Activated CD8-positive, alpha-beta memory T cell treated with anti-CD3 and anti-CD28 coated beads for 1 hour (primary cell): ENCODE measurements at places on chromosomes 3 and 15.

- DNase-seq, result no peak
Measured at GRCh38 chr3:133970339-133970738, 59.4 kb downstream of the SLCO2A1 start.

DNA sequence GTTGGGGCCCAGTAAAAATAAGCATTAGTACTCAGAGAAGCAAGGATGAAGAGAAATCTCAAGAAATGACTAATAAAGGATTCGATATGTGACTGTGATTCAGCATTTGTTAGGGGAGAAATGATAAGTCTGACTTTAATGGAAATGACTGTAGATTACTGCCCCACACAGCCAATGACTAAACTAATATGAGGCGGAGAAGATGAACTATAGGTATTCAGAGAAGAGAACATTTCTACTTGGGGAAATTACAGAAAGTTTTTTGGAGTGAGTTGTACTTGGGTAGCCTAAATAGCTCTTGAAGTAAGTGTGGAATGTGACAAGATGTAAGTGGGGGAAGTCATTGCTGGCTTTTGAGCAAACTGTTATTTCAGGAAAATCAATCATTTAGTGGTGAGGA is 380.0 kb downstream of the PDCD6IP start:
- no peak for DNase-seq

DNA sequence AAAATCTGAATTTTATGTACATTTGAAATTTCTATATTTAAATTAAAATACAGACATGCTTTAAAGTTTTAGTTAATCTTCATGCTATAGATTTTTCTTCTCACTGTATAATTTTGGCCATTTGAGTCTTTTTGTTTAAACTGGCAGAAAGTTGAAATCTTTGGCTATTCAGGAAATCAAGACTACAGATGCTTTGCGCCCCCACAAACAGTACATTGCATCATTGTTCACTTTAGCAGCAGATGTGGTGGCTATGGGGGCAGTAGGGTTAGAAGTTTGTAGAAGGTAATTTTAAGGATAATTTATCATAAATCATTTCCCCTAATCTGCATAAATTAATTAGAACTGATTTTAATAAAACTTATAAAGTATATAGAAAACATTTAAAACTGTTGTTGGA is 20.9 kb downstream of the SPPL2A start:
- no peak for DNase-seq

DNA sequence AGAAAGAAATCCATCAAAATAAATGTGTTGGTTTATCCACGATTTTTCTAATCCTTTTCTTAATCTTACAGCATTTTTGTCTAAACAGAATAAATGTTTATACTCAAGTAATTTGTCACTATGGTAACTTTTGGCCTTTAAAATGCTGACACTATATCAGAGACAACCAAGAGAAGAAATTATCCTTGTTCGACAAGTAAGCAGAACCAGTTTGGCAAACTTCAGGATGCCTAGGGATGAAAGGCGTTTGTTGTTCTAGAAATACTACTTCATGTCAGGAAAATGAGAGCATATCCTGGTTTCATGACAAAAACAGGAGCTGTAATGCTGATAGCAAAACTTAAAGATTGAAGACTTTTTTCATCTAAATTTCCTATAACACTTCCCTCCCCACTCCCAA is 308.0 kb upstream of the ATP11B start:
- no peak for DNase-seq

DNA sequence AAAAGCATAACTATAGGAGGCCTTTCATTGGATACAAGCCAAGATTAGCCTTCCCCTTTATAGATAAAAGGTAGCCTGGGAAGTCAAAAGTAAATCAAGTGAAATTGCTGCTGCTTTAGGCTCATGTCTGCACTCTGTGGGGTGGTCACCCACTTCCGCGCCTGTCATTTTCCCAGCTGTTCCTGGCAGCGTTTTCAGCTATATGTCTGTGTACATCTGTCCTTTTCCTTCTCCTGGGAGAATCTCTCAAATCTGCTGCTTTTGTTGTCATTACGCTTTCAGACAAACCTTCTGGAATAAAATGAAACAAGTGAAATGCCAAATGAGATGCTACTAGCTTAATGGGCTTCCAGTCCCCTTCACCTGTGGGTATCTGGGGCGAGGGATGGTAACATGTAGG is 211.8 kb downstream of the MCTP2 start:
- no peak for DNase-seq

GRCh38 chr3:3552761-3553160 is 246.5 kb upstream of the LRRN1 start:
- DNase-seq, result no peak

GRCh38 chr15:90201130-90201943 is at the start of gene SEMA4B:
Gene SEMA4B (plus strand): TSS chr15:90201330. CDS start chr15:90201579, 249 bp downstream.
- no peak for DNase-seq

DNA sequence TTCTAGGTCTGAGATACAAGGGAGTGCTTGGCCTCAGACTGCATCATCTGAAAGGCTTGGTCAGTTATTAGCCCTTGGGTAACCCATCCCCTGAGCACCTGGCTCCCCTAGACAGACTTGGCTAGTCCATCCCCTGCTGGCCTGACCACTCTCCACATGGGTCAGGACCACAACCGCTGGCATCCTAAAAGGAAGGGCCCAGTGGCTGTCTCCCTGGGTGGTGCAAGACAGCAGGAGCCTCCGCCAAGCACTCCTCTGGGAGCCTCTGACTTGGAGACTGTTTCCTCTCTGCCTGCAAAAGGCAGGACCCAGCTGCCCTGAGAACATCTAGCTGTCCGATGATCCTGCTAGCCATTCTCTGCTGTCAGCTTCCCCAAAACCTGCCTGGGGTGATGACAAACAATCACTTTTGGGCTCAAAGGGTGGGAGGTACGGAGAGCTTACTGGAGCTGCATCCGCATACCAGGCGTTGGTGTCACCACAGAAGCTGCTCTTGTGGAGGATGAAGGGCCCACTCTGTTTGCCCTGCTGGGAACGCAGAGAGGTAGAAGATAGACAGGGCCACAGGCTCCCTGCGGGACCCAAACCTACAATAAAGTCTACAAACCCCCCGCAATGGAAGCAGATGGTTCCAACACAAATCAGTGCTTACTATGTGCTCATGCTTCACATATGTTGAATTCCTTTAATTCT is 108.0 kb upstream of the PRR20G start:
- DNase-seq, result no peak

GRCh38 chr3:148823026-148823425 is 4.6 kb upstream of the CPB1 start:
- no peak for DNase-seq

- DNase-seq, result no peak
Measured at GRCh38 chr15:31905054-31905453, 125.3 kb upstream of the CHRNA7 start.

- no peak for DNase-seq
Measured at GRCh38 chr15:67878712-67879206, 38.9 kb upstream of the RNU6-1 start.

GRCh38 chr3:187327845-187328244 is 36.3 kb upstream of the MASP1 start:
- no peak for DNase-seq

- DNase-seq, result no peak
Measured at GRCh38 chr15:37037071-37037655, 63.2 kb downstream of the MEIS2 start.

DNA sequence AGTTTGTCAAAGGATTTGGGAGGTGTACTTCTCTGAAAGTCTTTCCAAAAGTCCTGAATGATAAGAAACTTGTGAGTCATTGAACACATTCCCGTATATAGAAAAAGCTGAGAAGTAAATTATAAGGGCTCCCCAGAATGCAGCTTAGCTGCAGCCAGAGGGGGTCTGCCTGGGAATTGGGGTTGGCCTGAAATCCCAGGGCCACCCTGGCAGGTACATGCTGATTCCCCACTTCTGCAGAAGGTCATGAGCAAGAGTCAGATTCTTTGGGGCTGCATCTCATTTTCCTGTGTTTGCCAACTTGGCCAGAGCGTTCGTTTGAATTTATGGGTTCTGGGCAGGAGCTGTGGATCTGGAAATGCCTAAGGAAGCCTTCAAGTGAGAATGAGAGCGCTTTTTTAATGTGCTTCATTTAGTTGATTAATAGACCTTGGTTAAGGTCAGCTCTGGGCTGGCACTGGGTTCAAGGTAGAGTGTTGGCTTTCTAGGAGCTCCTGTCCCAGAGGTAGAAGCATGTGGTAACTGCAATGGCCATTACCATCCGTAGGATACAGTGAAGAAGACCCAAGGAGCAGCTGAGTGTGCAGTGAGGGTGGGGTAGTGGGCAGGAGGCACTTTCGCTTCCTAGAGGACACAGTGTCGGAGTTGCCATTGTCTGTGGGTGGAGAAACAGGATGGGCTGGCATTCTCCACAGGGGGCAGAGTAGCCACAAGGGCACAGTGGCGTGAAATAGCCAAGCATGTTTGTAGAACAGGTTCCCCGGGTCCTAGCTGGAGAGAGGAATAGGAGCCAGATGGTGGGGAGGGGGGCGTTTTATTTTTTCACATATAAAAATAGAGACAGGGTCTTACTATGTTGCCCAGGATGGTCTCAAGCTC is 3.2 kb downstream of the SLC6A6 start:
- DNase-seq, result no peak

DNA sequence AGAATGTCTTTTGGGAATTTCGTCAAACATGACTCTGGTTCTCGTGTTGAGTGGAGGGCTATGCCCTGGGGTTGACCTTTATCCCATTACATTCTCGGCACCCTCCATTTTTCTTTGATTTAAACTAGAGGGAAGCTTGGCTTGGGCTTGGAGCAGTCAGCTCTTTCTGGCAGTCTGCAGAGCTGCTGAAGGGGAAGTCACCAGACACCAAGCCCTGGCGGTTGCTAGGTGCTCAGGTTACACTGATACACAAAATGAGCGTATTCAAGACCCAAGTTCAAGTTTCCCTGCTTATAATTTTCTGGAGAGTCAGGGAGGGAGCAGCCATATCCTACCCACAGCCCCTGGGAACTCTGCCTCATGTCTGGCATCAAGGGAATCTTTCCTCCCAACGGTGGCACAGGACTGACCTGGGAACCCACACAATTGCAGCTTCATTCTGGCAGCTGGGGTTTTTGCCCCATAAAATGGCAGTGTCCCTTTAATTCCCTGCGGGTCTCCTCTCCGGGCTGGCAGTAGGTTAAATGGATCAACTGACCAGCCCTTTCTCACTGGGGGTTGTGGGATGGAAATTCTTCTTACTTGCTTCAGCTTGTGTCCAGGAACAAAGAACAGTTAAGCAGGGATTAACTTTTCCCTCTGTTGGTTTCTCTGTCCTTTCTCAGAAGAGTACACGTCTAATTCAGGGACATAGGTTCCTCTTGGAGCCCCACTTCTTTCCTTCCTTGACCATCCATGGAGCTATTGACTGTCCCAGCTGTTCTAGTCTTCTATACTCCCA is 110.0 kb upstream of the DLG1 start:
- DNase-seq, result no peak

DNA sequence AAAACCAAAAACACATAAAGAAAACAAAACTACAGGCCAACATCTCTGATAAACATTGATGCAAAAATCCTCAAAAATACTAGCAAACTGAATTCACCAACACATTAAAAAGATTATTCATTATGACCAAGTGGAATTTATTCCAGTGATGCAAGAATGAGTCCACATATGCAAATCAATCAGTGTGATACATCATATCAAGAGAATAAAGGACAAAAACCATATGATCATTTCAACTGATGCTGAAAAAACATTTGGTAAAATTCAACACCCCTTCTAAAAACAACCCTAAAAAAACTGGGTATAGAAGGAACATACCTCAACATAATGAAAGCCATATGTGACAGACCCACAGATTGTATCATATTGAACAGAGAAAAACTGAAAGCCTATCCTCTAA is 265.6 kb upstream of the DCBLD2 start:
- DNase-seq, result no peak

DNA sequence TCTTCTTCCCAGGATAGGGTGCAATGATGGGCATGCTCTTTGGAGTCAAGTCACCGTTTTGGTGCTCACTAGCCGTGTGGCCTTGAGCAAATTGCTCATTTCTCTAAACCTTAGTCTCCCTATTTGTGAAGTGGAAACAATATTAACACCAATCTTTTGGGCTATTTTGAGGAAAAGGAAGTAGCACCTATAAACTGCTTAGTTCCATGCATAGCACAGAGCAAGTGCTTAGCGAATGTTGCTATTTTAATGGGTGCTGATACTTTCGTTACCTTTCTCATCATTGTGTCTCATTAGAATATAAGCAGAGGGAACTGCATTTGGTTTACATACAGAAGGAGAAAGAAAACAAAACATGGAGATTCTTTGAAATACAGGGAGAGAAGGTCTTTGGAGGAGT is 66.1 kb downstream of the BOC start:
- DNase-seq, result no peak

GRCh38 chr15:98375513-98376340 is 272.6 kb upstream of the IGF1R start:
- no peak for DNase-seq

DNA sequence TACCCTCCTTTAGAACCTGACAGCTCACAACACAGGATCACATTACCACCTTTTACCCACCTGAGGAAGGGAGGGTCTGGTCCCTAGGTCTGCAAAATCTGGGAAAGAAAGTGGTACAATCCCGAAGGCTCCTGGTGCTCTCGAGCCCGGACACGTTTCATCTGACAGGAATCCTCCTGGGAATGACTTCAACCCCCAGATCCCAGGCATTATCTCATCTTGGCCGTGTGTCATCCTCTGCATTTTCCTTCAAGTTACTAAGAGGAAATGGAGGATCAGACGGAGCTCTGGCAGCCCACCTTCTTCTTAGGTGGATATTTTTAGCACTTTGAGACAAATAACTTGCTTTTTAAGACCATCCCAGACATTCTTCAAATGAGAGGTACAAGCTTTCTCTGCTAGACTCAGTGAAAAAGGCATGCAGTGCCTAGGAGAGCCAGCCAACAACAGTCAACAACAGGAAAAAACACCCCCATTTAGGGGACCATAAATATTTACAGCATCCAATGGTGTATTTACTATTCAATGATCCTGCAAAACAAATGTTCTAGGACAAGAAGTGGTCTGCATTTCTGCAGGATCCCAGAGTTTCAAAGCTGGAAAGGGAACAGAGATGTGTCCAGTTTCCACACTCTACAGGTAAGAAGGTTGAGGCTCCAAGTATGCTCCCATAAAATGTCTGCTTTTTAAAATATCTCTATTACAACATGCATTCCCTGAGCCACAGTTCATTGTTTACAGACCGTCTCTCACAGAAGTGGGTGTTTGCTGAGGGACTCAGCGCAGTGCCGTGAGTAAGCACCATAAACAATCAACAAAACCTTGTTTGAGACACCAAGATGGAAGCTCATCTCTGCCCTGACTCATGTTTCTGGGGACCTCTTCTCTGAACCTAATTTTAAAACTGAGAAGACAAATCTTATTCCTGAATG is 38.3 kb upstream of the ARHGEF3 start:
- no peak for DNase-seq
